Nucleus accumbens (tissue), 56 donors: ENCODE measurements at places on chromosomes 2 and 18.

- no peak for DNase-seq
These were observed 19.0 kb downstream of the DIPK1C start for GRCh38 chr18:74438091-74438490.

DNA sequence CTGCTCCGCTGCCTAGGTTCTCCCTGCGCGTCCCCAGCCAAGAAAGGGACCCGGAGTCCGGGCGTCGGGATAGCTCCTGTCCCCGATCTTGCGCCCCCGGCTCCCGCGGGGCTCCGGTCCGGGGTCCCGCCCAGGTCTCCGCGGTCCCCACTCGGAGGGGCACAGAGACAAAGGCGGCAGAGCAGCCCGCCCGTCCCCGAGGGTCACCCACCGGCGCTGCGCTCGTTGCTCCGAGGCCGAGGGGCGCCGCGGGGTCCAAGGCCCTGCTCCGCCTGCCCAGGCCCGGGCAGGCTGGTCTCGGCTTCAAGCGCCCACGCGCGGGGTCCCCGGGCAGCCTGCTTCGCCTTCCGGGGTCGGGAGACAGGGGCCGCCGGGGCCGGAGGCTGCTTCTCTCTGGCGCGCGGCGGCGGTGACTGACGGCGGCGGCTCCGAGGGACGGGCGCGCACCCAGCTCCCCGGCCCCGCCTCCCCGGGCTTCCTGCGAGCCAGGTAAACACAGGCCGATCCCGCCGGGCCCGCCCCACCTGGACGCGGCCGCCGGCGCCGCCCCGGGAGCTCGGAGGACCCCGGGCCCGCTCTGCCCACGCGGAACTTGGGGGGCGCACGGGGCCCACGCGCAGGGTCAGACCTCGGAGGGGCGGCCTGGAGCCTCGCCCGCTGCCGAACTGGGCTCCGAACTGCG is at the start of gene MBP:
MBP (minus strand) TSS at position 415 of the 682 bp plus-strand sequence. CDS start 27,522 bp downstream, outside the sequence.
- no peak for DNase-seq

DNA sequence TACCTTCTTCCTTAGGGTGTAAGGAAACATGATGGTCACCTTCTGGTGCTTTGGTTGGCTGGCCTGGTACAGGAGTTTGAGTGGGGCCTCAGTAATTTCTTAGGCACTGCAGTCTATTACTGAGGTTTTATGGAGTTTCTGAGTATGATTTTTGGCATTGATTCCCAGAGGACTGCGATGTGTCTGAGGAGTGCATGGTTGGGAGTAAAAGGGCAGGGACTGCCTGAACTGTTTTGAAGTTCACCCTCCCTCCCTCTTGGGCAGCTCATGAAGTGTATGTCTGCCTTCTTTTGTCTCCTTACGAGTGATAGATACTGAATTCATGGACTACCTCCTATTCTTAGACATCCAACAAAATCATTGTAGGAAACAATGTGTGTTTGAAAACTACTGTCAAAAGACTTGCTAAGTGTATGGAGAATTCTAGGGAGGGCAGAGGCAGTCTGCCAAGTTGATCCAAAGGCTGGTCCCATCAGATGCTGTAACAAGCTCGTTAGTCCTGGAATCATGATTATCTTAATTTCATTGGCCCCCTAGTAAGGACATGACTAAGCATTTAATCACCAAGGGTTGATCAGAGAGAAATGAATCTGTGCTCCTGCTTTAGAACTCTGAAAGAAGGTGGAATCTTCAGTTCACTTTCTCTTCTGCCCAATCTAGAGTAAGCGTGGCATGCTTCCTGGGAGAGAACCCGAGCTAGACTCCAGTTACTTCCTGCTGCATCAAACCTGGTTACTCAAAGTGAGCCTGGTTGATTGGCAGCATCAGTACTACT is 26.5 kb downstream of the LYPD6B start:
- DNase-seq, result no peak

- DNase-seq, result no peak
These were observed 43.0 kb downstream of the EFEMP1 start for GRCh38 chr2:55880416-55881143.

DNA sequence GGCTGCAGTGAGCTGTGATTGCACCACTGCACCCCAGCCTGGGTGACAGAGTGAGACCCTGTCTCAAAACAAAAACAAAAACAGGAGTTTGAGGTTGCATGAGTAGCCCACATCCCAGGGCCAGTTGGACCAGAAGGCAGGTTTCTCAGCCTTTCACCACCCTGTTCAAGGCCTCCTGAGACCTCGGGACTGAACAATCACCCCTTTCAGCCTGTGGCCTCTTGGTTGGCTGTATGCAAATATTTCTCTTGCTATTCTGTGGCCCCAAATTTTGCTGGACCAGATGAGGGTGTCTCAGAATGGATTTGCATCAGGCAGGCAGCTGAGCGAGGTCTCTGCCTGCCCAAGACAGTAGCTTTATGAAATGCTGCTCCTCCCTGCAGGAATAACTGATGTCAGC is 56.9 kb downstream of the DPYSL5 start:
- no peak for DNase-seq

- DNase-seq, result no peak
These were observed 254.4 kb upstream of the HS6ST1 start for GRCh38 chr2:128573116-128573515.

- DNase-seq, result no peak
These were observed 121.5 kb downstream of the WDSUB1 start for GRCh38 chr2:159165048-159165447.

DNA sequence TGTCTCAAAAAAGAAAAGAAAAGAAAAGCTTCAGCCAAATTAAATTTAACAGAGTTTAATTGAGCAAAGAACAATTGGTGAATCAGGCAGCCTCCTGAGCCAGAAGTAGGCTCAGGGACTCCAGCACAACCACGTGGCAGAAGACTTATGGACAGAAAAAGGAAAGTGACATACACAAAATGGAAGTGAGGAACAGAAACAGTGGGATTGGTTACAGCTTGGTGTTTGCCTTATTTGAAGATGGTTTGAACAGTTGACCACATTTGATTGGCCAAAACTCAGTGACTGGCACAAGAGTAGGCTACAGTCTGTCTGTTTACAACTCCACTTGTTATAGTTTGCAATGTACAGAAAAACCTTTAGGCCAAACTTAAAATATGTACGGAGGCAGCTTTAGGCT is 83.1 kb downstream of the SOCS6 start:
- no peak for DNase-seq

DNA sequence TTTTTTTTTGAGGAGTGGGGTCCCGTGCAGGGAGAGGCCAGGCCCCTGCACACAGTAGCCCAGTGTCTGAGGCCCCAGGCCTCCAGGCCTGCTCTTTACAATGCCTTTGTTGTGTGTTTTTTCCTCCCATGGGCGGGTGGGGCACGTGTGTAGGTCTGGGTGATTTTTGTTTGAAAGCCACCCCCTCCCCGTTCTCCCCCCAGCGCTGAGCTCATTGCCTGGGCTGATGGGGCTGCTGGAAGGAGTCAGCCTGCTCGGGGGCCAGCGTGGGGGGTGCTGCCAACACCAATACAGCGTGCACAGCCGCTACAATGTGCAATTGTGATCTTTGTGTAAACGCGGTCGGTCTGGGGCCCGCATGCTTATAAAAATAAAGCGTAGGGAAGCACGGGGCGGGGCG is 142.7 kb downstream of the DYSF start:
- peak; percentile 90 for DNase-seq

- no peak for DNase-seq
These were observed 83.4 kb upstream of the B3GNT7 start for GRCh38 chr2:231312066-231312465.

GRCh38 chr2:125037135-125037653 is 1012.1 kb downstream of the CNTNAP5 start:
- no peak for DNase-seq

DNA sequence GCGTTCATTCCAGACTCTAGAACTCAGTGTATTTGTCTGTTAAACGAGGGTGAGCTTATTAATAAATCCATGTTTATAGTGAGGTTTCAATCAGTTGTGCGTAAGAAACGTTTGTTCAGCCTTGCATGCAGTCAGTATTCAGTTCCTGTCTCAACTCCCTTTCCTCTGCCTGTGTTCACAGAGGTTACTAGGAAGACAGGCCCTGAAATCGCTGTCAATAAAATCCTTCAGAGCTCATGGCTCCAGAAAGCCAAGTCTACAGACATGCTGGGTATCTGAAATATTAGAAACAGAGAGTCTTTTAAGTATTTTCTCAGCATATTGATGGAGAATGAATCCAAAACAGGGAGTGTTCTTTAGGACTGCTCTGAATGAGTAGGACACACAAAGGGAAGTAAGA is 75.4 kb downstream of the KLF7 start:
- DNase-seq, result no peak

- no peak for DNase-seq
These were observed 132.6 kb downstream of the VWC2L start for GRCh38 chr2:214543386-214543955.

DNA sequence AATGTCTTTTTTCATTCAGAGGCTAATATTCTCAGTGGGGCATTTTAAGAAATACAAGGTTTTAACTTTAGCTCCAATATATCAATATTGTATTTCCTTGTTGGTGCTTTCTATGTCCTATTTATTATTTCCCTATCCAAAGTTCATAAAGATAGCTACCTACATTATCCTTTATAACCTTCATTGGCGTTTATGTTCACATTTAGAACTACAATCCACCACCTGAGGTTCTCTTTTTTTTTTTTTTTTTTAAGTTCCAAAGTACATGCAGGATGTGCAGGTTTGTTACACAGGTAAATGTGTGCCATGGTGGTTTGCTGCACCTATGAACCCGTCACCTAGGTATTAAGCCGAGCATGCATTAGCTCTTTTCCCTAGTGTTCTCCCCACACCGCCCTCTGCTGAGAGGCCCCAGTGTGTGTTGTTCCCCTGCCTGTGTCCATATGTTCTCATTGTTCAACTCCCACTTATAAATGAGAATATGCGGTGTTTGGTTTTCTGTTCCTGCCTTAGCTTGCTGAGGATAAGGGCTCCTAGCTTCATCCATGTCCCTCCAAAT is 694.6 kb downstream of the SUCLG1 start:
- DNase-seq, result no peak

DNA sequence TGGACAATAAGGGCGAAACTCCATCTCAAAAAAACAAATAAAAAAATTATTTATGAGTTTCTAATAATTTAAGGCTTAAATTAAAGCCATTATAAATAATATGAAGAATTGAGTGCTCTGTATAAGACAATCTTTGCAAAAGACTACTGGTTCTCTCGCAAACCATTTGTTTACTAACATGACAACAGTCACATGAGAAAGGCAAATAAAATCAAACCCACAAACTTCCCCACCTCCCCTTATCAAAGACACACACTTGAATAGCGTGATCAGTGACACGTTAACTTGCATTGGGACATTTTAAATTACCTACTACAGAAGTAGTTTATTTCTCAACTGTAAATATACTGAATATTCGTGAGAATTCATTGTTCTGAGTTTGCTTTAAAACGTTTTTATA is 21.1 kb downstream of the RAB1A start:
- DNase-seq, result no peak

DNA sequence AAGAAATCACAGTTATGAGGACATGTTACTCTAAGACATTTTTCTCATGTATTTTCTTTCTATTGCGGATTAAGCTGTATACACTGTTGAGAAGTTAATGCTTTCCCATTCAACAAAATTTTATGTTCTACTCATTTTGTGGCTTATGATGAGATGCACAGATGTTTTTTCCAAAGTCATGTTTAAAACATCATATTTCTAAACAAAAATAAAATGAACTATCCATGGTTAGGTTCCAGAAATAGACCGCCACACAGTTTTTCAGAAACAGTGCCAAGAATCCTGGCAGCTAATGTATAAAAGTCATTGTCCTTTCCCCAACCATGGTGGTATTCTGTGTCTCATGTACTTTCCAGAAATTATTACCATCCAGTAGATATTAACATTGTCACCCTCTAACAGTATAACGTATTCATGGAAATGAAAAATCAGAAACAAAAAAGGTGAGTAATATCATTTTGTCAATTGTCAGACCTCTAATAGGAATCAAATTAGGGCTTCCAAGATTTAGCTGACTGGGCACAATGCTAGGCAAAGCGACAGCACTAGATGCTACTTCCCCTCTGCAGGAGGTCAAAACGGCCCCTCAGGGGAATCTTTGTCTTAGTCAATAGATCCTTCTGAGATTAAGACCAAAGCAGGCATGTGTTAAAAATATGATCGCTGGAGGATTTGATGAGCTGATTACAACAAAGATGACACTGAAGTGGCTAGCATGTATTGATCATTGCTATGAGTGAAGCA is 54.4 kb upstream of the ZNF397 start:
- no peak for DNase-seq

DNA sequence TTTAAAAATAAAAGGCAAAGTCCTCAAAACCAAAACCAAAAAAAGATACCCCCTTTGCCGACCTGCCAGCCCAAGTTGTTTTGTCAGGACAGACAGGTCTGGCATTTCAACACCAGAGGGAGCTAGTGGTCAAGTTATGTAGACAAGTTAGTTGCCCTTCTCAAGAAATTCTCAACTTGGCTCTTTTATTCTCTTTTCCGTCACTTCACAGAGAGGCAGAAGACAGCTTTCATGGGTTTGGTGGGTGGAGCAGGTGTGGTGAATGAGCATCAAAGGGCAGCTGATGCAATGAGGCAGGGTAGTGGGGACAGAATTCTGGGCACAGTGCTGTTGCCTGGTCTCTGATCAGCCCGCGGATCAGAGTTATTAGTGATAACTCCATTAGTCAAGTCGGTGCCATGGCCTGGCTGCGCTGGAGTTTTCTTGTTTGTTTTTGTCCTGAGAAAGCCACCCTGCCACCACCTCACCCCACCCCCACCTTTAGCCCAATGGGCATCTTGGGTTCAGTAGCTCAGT is 303.7 kb upstream of the EPAS1 start:
- DNase-seq, result no peak

DNA sequence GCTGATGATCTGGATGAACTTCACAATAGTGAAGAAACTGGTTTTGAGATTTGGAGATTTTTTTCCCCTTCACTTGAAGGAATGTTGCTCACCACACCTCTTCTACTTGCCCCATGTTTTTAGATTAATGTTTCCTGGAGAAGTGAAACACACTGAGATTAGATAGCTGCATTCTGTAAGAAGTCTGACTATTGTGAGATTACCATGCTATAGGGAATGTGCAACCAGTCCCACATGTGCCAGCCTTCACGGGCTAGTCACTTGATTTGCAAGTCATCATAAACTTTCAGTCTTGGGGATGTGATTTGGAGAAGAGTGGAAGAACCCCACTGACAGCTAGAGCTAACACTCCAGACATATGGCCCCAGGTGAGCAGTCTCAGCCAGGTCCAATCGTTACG is 7.4 kb upstream of the CCNYL1 start:
- no peak for DNase-seq

DNA sequence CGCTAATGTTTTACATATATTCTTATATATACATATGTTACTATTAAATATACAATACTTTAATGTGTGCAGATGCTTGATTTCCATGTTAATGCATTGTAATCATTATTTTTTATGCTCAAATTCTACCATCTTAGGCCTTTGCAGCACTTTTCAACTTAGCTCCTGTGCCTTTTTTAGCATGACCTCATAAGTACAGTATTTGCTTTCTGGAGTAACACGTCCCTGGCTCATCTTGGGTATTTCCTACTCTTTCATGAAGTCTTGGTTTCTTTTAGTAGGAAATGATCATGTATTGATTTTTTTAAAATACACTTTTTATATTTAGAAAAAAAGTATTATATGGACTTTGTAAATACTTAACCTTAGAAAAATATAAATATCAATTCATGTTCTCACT is 36.5 kb downstream of the CAB39 start:
- DNase-seq, result no peak

GRCh38 chr2:223771475-223771874 is 65.9 kb downstream of the AP1S3 start:
- DNase-seq, result no peak
